Muscle of leg (tissue), 16 donors: ENCODE measurements at places on chromosomes 2 and 18. TPM values are rescaled to one million over a fixed set of nuclear protein-coding genes. Genes with fewer than 3 reads are reported as not detected.

DNA sequence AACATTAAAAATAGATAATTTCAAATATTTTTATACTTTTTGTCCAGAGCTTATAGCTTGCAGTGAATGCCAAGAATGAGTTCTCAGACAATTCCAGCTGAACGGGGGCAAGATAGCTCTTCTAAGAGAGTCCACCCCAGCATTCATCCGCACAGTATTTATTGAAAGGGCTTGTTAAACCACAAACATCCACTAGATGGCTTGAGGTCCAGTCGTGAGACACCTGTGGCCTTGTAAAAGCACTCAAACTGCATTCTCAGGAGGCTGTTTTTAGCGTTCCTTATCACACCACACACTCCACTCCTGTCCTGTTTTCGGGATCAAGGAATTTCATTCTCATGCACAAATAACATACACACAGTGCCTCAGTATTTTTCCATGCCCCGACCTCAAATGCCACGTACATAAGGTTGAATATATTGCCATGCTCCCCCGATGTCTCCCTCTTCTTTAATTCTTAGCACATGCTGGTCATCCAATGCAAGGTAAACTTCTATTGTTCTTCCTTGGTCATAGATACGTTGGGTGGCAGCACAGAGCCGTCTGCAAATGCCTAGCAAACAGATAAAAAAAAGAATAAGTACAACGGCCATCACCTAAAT is 47.4 kb downstream of the DNAJC10 start:
- peak; percentile 18 for DNase-seq

DNA sequence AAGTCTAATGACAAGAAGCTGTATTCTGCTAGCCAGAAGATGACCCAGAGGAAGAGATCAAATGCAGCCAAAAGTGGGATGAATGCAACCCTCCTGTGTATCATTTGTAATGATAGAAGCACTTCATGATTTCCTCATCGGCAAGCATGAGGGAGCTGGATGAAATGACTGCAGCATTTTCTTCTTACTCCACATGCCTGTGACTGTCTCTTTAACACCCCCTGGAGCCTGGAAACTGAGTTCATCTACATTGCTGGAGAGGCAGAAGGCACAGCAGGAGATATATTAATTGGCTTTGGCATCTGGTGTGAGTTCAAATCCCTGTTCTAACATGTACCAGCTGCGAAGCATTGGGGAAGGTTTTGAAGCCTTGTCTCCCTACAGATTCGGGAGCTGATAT is 37.7 kb downstream of the ID2 start:
- no peak for DNase-seq

DNA sequence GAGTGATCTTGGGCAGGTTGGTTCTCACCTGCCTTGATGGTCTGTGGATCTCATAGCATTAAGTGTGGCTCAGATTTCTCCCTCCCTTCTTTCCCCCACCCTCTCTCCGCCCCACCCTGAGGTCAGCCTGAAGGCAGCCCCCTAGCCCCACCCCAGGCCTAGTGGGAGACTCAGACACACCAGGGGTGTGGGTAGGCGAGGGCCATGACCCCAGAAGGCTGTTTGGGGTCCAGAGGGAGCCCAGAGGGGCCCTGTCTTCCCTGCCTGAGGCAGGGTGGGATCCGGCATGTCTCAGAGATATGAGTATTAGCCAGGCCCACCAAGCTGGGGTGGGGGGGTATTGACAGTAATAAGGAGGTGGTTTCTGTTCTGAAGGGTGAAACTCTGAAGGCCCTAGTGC is 160.5 kb downstream of the GLI2 start:
- no peak for DNase-seq

Gene NDUFS1
- 63.4 TPM for polyA plus RNA-seq
